ENCODE measurements at places on chromosomes 7 and 10.

GRCh38 chr7:158824028-158824427 is 5.3 kb downstream of the ESYT2 start:
- no peak for DNase-seq

- DNase-seq: no peak
Measured at GRCh38 chr7:92623544-92623943, 33.4 kb upstream of the FAM133B start.

DNA sequence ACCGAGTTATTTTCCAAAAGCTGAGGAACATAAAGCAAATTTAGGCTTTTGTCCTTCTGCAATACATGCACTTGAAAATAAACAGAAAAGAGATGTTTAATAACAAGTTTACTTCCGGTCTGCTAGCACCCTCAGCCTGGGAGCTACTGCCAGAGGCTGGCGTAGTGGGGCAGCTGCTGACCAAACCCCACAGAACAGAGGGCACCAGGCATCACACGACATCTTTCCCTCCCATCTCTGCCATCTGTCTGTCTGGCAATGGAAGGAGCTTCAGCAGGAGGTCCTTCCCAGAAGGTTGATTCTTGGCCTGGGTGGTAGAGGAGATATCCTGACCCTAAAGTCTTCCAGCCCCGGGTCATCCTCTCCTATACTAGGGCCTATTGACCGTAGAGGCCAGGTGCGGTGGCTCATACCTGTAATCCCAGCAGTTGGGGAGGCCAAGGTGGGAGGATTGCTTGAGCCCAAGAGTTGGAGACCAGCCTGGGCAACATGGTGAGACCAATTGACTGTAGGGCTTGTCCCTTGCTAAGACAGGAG is 47.8 kb downstream of the CHST3 start:
- DNase-seq: no peak

GRCh38 chr7:105854498-105854897 is 21.9 kb downstream of the ATXN7L1 start:
- no peak for DNase-seq

- DNase-seq: no peak
Measured at GRCh38 chr10:102775201-102775934, 31.6 kb downstream of the WBP1L start.

DNA sequence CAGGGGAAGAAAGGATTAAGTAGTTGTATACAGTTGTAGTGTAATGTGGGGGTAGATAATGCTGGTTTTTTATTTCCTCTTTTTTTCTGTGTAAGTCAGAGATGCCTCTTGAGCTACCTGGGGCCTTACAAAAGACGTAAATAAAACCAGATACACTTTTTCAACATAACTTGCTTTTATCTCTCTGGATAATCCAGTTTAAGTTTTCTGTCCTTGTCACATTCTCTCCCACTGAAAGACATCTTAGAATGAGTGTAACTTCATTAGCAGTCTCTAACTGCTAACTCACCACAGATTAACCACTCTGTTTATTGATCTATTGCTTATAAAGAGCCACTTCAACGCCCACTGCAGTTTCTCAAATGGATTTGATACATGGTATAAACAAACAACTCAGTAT is 64.1 kb upstream of the LRRN3 start:
- DNase-seq: no peak

DNA sequence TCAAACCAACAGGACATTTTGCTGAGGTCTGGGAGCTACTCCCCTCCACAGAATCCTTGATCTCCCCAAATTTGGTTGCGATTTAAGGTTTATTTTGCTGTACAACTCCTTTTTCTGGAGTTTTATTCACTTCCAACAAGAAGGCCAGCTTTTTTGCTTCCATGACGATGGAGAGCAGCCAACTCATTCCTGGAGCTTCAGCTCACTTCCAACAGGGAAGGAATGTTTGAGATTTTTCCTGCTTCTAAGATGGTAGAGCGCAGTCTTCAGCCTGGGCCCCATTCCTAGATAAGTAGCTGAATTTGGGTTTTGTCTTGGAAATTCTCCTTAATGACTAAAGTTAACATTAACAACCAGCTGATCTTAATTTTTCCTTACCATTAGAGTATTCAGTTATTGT is 30.9 kb upstream of the CREB3L2 start:
- DNase-seq: no peak

- peak; percentile 58 for DNase-seq
Measured at GRCh38 chr7:140010194-140010895, 52.4 kb downstream of the PARP12 start.

- no peak for DNase-seq
Measured at GRCh38 chr10:69673521-69673920, 43.5 kb downstream of the FAM241B start.

GRCh38 chr7:30433082-30433481 is 45.5 kb downstream of the NOD1 start:
- DNase-seq: no peak

DNA sequence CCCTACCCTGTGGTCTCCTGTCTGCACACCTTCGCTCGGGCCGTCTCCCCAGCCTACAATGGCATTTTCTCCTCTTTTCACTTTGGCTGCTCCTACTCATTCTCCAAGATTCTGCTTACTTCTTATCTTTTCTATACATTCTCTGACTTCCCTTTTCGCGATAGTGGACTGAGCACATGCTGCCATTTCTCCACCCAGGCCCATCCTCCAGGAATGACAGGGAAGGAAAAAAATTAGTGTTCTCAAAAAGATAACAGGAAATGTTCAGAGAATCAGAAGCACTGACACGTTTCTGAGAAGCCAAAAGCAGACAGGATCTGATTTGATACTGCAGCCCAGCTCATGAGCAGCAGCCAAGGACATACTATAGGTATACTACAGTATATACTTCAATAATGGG is 6.4 kb upstream of the ANXA11 start:
- DNase-seq: no peak

- DNase-seq: no peak
Measured at GRCh38 chr10:16995867-16996529, 133.6 kb downstream of the CUBN start.

DNA sequence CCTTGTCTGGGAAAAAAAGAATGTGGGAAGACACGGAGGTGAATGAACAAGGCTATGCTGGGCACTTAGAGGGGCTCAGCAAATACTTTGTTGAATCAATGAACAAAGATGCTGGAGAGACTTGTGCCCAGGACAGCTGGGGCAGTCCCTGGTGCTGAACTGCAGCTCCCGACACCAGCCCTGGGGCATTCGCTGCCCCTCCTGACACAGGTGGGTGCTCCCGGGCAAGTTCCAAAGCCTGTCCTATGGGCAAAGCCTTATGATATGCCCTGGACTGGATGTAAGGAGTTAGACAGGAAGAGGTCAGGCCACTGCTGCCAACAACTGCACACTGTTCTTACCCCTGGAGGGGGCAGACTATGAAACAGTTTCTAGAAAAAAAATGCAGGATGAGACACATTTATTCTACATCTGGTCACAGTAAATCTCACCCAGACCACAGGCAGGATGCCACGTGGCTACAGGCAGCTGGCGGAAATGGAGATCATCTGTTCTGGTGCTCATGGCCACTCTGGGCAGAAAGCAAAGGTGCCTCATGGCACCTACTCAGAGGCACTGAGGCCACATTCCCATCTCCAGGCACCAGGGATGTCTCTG is 21.9 kb upstream of the FRAT2 start:
- DNase-seq: no peak

GRCh38 chr10:49115015-49115795 is at the start of gene VSTM4:
VSTM4 (minus strand) TSS chr10:49115522; CDS start chr10:49115485, 37 bp downstream.
- DNase-seq: no peak

GRCh38 chr10:101834341-101834740 is 9.3 kb downstream of the KCNIP2 start:
- DNase-seq: no peak

DNA sequence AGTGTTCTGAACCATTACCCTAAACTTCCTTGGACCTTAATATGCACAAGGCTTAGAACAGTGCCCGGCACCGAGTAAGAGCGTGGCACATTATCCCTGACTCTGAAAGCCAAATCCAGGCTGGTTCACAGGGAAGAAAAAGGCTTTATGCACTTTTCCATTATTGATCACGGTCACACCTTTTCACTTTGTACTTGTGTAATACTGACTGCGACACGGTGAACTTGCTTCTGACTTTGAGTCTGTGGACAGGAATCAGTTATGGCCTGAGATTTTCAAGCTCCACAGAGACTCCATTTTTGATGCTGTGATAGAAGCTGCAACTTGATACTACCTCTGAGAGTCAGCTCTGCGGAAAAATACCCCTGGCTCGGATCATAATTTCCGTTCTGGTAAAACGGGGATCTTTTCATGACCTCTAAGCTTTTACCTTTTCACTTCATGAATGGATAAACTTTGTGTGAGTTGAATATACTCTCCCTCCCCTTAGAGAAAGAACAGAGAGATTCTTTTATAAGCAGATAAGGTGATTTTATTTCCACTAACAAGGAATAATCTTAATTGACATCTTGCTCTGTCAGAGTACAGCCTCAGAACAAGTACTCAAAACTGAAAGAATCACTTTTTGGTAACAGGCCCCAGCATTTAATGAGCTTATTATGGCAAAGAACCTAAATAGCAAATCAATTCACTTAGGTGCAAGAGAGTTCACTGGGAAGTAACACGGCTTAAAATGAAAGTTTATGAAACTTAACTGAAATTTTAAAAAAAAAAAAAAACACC is 88.8 kb downstream of the ELMO1 start:
- DNase-seq: no peak

GRCh38 chr7:17706734-17707133 is 233.6 kb downstream of the SNX13 start:
- DNase-seq: no peak

- DNase-seq: no peak
Measured at GRCh38 chr7:95250571-95250970, 73.8 kb downstream of the PON1 start.

GRCh38 chr10:118523775-118524174 is 71.7 kb downstream of the PRLHR start:
- DNase-seq: no peak

GRCh38 chr7:154906201-154906600 is 96.7 kb downstream of the PAXIP1 start:
- DNase-seq: no peak

DNA sequence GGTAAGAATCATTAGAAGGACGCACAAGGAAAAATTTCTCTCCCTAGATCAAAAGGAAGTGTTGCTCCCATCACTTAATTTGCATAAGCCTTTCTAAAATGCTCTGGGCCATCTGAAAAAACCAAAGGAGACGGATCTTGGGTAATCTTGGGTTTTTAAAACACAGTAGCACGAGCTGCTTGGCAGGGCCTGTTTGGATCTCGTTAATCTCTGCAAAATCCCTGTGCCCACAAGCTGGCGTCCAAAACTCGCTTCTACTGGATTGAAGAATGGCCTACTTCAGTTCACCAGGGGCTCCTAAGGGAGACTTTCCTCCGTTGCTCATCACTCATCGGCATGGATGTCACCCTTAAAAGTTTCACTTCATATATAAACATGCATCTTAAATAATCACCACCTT is 128.6 kb downstream of the RNF216 start:
- no peak for DNase-seq

- no peak for DNase-seq
Measured at GRCh38 chr7:8480527-8480926, 47.1 kb downstream of the NXPH1 start.
